GM23338 (cell line): ENCODE measurements at places on chromosomes 7 and 10.

- DNase-seq, result no peak
Observed at GRCh38 chr7:46259947-46260346, 338.9 kb upstream of the IGFBP3 start.

GRCh38 chr7:142134909-142135308, 23.4 kb downstream of the MGAM2 start:
- DNase-seq, result no peak

DNA sequence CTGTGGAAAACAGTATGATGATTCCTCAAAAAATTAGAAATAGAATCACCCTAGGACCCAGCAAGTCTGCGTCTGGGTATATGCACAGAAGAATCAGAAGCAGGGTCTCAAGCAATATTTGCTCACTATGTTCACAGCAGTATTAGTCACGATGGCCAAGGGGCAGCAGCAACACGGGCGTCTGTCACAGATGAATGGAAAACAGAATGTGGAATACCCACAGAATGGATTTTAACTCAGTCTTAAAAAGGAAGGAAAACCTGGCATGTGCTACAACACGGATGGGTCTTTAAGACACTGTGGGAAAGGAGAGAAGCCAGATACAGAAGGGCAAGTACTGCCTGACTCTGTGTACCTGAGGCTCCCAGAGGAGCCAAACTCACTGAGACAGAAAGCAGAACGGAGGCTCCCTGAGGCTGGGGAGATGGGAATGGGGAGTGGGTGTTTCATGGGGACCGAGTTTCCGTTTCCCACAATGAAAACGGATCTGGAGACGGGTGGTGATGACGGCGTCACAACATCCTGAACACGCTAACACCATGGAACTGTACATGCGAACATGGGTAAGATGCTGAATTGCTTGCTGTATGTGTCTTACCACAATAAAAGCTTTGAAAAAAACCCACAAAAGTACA, 36.7 kb upstream of the INPP5A start:
- no peak for DNase-seq

DNA sequence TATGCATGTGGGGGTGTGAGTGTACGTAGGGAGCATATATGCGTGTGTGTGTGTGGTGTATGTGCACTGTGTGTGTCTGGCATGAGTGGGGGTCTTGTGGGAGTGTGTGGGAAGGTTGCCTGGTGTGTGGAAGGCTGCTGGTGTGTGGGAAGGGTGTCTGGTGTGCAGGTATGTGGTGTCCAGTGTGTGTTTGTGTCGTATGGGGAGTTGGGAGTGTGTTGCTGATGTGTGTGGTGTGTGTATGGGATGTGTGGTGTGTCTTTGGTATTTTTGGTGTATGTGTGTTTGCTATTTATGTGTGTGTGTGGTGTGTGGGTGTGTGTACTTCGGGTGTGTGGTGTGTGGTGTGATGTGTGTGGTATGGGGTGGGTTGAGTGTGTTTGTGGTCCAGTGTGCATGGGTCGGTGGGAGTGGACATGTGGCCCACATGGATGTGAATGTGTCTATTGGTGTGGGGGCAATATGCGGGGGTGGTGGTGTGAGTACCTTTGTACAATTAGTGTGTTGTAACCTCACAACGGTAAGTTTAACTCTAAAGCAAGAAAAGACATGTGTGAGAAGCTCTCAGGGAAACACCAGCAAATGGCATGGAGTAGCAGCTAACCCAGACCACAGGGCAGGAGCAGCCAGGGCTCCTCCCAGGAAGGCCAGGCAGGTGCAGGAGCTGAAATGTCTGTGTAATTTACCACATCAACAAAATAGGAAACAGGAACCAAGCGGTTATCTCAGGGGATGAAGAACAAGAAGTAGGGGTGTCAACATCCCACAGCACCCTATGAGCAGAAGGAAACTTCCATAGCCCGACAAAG, 11.9 kb downstream of the ANTXRL start:
- no peak for DNase-seq

DNA sequence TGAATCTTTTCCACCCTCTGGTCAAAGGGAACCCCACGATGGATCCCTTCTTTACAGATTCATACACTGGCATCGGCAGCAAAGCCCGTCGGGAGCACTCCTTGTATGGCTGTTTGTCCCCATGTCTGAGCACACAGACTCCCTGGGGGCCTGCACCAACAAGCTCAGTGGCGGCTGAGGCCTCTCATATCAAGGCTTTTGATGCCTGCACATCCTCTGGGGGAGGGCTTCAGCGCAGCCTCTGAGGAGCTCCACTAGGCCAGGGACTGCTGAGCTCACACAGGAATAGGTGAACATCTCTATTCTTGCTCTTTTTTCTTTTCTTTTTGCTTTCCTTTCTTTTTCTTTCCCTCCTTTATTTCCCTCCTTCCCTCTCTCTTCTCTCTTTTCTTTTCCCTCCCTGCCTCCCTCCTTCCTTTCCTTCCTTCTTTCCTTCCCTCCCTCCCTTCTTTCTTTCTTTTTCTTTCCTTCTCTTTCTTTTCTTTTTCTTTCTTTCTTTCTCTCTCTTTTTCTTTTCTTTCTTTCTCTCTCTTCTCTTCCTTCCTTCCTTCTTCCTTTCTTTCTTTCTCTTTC, 174.6 kb downstream of the CCDC3 start:
- DNase-seq, result peak; percentile 11

- DNase-seq, result no peak
Observed at GRCh38 chr7:42350801-42351200, 113.8 kb upstream of the GLI3 start.

DNA sequence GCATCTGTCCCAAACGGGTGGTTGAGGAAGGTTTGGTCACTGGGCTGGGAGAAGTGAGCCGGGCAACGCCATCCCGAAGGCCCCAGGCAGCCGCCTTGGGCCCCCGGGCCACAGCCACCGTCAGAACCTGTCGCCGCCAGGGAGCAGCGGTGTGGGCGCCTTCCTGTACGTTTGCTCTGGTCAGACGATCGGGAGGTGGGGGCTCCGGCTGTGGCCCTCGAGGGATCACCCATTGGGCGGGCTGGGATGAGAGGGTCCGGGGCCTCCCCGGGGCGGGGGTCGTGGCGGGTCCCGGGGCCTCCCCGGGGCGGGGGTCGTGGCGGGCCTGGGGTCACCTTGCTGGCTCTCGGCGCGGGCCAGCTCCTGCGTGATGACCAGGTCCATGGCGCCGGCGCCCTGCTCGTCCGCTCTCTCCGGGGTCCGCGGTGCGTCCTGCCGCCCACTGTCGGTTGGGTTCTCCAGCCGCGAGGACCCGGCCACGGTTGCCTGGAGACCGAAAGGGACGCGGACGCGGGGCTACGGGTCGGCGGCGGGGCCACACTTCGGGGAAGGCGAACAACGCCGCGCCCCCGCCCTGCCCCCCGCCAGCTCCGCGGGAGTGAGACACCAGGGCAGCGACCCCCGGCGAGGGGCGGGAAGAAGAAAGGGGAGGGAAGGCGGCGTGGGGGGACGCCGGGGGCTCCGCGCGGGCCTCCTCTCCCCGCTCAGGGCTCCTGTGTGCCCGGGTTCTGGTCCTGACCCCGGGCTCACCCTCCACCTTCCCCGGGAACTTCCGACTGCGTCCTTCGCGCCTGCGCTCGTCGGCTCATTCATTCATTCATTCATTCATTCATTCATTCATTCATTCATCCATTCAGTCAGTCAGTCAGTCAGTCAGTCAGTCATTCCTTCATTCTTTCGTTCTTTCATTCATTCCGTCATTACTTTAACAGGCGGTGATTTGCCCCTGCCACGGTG, at the start of gene CFAP46:
CFAP46 (minus strand) TSS at position 470 of the 957 bp plus-strand sequence; CDS start at position 384, 86 bp downstream.
- peak; percentile 89 for DNase-seq

DNA sequence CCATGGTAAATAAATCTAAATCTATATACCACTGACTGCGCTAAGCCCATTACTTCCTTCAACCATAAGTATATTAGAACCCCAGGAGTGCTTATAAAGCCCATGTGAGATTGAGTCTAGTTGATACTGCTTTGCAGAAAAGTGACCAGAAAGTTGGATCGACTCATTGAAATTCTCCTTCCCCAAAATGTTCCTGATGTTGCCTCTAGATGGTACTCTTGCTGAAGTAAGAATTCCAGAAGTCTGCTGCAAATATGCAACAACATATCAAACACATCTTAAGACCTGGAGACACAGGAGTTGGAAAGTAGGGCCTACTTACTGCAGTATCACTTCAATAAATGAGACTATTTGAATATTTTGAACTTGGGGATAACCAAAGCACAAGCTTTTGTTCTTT, 550.8 kb downstream of the IPMK start:
- peak; percentile 52 for DNase-seq

DNA sequence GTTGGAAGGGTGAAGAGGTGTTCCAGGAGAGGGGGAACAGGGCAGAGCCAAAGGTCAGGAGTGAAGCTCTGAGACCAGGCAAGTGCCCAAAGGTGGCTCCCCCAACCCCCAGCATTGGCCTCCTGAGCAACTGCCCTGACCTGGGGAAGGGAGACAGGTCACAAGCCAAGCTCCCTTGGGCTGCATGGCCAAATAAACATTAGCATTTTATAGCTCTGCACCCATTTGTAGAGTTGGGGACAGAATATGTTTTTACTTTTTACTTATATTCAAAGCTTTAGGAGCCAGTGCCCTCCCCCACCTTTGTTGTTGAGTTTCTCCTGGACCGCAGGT, 4.0 kb downstream of the UNC5B start:
- no peak for DNase-seq

DNA sequence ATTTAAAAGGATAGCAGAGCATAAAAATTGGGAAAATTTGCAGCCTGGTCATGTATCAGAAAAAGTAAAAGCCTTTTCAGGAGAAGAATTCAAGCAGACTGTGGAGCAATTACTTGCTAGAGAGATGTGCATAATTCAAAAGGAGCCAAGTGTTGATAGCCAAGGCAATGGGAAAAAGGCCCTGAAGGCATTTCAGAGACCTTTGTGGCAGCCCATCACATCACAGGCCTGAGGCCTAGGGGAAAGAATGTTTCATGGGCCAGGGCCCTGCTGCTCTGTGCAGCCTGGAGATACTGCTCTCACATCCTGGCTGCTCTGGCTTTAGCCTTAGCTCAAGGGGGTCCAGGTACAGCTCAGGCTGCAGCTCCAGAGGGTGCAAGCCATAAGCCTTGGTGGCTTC, 152.9 kb downstream of the MAGI2 start:
- DNase-seq, result no peak

- DNase-seq, result no peak
Observed at GRCh38 chr7:996079-996872, 13.3 kb downstream of the CYP2W1 start.

DNA sequence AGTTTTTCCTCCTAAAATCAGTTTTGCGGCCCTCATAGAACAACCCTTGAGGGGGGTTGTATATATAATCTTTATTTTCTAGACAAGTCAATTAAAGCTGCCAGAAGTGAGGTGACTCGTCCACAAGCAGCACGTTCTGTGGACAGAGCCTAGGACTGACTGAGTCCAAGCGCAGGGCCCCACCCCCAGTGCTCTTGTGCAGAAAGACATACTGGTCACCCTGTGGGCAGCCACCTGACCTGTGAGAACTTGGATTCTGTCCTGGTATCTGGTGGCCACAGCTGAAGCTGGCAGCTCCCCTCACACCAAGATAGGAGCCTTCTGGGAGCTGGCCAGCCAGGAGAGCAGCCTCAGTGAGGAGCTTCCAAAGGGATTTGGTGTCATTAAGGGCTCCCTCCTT, 89.3 kb downstream of the GRK5 start:
- DNase-seq, result no peak

- DNase-seq, result no peak
Observed at GRCh38 chr10:76576276-76576962, 1061.2 kb downstream of the KCNMA1 start.

- no peak for DNase-seq
Observed at GRCh38 chr7:35576031-35576573, 118.8 kb downstream of the HERPUD2 start.

- no peak for DNase-seq
Observed at GRCh38 chr7:52512656-52513055, 522.8 kb upstream of the POM121L12 start.

- no peak for DNase-seq
Observed at GRCh38 chr10:4678951-4679671, 146.9 kb upstream of the AKR1E2 start.

- DNase-seq, result peak; percentile 36
Observed at GRCh38 chr7:5586279-5586962, 162.8 kb upstream of the TNRC18 start.

GRCh38 chr10:95896071-95896850, 11.5 kb upstream of the CC2D2B start:
- DNase-seq, result no peak

- DNase-seq, result no peak
Observed at GRCh38 chr7:70632400-70632799, 499.5 kb upstream of the GALNT17 start.

- DNase-seq, result peak; percentile 66
Observed at GRCh38 chr7:119935418-119936025, 337.5 kb upstream of the KCND2 start.

DNA sequence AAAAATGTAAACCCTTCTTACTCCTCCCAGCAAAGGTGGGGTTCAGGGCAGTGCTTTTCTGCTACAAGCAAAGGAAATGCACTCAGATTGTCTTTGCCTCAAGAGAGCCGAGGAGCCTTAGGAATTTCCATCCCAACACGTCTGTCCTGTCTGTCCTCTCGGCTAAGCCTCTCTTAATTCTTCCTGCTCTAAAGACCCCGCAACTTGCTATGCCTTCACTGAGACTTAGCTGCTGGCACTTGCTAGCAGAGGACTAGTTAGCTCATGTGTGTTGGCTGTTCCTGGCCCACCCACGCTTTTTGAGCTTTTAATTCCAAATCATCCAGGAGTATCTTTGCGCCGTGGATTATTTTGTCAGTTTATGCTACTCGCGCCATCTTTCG, 481 bp upstream of the NPM3 start:
- peak; percentile 50 for DNase-seq

- no peak for DNase-seq
Observed at GRCh38 chr7:127820732-127821085, 168.7 kb downstream of the SND1 start.

GRCh38 chr10:23412223-23412622, 26.7 kb upstream of the OTUD1 start:
- DNase-seq, result no peak

GRCh38 chr7:2601065-2601464, 30.7 kb upstream of the TTYH3 start:
- DNase-seq, result peak; percentile 84

DNA sequence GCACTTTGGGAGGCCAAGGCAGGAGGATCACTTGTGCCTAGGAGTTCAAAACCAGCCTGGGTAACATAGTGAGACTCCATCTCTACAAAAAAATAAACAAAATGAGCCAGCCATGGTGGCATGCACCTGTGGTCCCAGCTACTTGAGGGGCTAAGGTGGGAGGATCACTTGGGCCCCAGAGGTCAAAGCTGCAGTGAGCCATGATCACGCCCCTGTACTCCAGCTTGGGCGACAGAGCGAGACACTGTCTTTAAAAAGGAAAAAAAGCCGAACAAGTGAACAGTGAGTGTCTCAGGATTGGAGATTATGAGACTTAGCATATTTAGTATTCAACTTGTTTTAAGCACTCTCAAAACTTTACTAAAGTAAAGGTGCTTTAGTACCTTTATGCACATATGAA, 28.1 kb downstream of the BLNK start:
- no peak for DNase-seq

- no peak for DNase-seq
Observed at GRCh38 chr7:65798111-65799075, 74.5 kb upstream of the VKORC1L1 start.

GRCh38 chr10:43323245-43323644, 48.2 kb upstream of the FXYD4 start:
- no peak for DNase-seq

GRCh38 chr10:123442901-123443300, 223.3 kb upstream of the GPR26 start:
- no peak for DNase-seq
